Tibial artery (tissue), 4 donors: ENCODE measurements at places on chromosomes 16 and 17.

DNA sequence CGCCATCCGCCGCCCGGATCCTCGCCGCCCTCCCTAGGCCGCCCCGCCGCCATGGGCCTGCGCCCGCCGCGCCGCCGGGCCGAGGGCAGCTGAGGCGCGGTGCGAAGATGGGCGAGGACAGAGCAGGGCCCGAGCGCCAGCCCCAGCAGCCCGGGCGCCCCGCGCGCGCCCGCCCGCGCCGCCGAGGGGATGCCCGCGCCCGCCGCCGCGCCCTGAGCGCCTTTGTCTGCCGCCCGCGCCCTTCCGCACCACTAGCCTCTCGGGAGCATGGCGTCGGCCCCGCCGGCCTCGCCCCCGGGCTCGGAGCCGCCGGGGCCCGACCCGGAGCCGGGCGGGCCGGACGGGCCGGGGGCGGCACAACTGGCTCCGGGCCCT is 278 bp downstream of the RAB11FIP3 start:
- DNase-seq, result no peak

DNA sequence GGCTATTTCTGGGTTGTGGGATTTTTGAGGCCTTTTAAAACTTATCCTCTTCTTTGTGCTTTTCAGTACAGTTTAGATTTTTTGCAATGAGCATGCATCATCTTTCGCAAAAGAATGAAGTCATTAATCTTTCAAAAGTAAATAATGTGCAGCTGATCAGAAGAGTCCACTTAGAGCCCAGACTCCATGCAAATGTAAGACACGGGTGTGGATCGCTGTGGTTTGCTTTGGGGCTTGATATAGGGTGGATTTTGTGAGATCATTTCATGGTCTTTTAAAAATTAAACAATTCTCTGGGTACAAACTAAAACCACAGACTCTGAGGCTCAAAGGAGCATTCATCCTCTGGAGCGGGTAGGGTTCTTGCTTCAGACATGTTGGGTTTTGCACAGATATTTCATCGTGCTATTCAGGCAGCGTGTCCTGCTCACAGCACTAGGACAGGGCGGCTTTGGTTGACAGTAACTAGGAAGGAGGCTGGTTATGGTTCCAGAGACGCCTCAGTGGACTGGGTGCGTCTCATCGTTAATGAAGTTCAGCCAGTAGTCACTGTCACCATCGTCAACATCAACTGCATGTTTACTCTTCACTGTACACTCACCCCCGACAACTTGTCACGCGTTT is 129.4 kb upstream of the PLCG2 start:
- no peak for DNase-seq

- no peak for DNase-seq
Observed at GRCh38 chr16:22861580-22861979, 47.6 kb downstream of the HS3ST2 start.

GRCh38 chr17:10036511-10037061 is 131.5 kb upstream of the RCVRN start:
- DNase-seq, result peak; percentile 65

DNA sequence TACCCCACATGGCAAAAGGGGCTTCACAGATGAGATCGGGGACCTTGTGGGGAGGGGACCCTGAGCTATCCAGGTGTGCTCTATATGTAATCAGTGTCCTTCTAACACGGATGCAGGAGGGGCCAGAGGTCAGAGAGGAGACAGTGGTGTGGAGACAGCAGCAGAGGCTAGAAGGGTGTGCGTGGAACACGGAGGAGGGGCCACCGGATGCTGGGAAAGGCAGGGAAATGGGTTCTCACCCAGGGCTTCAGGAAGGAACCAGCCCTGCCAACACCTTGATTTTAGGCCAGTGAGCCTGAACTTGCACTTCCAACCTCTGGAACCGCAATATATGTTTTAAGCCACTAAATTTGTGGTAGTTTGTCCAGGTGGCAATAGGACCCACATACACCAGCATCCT is 4.6 kb upstream of the SLC38A8 start:
- DNase-seq, result no peak

DNA sequence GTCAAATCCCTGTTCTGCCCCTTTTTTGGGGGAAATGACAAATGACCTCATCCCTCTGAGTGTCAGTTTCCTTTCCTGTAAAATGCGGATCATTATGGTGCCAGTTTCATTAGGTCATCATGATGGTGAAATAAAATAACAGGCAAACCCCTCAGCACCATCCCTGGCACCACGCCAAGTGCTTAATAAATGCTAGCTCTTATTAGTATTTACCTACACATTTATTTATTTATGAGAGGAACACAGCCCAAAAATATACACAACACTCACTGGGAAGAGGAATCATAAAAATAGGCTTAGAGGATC is 28.6 kb upstream of the GPRC5B start:
- no peak for DNase-seq

GRCh38 chr16:54477714-54478113 is 191.1 kb upstream of the IRX3 start:
- no peak for DNase-seq

DNA sequence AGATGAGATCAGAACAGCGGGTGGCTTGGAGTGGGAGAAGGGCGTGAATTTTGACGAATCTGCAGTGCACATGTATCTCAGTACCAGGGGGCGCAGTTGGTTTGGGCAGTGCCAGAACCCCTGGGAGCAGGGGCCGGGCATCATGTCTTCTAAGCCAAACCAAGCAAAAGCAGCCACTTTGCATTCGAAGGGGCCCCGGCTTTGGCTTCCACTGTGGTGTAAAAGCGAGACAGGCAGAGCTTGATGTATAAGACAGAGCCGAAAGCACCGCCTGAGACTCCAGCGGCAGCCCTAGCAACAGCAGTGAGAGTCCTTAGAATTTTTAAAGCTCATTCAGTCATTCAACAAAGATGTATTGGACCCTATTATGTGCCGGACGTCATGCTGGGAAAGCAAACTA is 3.8 kb upstream of the XYLT1 start:
- peak; percentile 1 for DNase-seq

DNA sequence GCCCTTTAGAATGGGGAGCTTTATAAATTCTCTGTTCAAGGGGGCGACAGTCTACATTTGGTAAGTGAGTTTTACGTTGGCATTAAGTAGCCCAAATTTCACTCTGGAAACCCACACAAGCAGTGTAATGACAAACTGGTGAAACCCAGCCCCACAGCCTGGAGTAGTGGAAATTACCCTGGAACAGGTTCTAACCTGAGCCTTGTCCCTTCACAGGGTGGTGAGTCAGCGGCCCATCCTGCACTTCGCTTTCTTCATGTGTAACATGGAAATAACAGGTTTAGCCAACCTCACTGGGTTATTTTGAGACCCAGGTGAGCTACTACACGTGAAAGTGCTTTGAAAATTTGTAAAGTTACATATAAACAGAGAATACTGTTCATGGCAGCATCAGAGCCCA is 3.5 kb upstream of the TLCD3A start:
- no peak for DNase-seq

DNA sequence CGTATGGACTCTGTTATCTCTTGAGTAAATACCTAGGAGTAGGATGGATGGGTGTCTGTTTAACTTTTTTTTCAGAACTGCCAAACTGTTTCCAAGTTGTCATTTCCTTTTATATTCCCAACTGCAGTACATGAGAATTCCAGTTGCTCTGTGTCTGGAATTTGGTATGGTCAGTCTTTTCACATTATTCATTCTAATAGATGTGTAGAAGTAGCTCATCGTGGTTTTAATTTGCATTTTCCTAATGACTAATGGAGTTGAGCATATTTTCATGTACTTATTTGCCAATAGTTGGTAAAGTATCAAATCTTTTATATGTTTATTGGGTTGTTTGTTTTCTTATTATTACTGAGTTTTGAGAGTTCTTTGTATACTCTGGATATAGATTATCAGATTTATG is 27.0 kb downstream of the MRTFB start:
- no peak for DNase-seq

DNA sequence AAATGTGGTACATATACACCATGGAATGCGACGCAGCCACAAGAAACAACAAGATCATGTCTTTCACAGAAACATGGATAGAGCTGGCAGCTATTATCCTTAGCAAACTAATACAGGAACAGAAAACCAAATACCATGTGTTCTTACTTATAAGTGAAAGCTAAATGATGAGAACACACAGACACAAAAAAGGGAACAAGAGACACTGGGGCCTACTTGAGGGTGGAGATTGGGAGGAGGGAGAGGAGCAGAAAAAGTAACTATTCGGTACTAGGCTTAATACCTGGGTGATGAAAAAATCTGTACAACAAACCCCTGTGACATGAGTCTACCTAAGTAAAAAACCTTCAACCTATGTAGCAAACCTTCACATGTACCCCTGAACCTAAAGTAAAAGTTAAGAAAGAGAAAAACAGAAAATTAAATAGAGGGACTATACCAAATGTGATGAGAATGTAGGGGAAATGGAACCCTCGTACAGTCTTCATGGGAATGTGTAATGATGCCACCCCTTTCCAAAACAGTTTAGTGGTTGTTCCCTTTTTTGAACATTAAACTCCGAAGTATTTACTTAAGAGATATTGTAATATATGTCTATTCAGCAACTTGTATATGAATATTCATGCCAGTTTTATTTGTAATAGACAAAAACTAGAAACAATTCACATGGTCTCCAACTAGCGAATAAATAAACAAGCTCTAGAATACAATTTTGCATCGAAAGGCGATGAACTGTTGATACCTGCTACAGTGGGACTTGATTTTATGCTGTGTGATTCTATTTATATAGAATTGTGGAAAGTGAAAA is 33.9 kb downstream of the AHSP start:
- DNase-seq, result no peak

DNA sequence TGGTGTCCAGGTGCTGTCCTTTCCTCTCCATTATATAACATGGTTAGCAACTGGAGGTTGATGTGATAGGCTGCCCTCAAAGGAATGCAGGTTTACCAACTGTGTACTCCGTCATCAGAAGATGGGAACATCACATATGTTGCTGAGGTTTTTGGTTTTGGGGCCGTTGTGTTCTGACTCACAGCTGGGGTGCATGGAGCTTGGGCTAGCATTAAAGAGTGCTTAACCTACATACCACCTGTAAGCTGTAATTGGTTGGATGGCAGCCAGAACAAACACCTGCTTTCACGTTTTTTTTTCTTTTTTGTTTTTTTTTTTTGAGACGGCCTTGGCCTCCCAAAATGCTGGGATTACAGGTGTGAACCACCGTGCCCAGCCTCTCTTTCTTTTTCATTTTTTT is 20.9 kb downstream of the TMEM11 start:
- no peak for DNase-seq

DNA sequence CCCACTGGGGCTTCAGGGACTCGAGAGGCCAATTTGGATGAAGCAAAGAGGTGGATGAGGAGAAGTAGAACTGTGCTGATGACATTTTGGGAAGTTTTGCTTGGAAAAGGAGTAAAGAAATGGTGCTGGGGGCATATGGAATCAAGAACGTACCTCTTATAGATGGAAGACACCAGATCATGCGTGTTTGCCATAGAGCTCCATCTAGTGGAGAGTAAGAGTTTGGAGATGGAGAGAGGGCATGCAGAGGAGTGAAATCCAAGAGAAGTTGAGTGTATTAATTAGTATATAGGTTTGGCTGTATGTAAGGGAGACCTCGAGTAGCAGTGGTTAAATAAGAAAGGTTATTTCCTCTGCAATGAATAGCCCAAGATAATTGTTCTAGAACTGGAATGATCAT is 56.0 kb downstream of the SHISA6 start:
- no peak for DNase-seq

GRCh38 chr17:74415608-74416396 is 16.1 kb upstream of the GPRC5C start:
- DNase-seq, result no peak

- peak; percentile 81 for DNase-seq
Observed at GRCh38 chr16:11407047-11407982, 62.1 kb downstream of the RMI2 start.

- DNase-seq, result no peak
Observed at GRCh38 chr17:81656835-81657234, 493 bp upstream of the PDE6G start.

DNA sequence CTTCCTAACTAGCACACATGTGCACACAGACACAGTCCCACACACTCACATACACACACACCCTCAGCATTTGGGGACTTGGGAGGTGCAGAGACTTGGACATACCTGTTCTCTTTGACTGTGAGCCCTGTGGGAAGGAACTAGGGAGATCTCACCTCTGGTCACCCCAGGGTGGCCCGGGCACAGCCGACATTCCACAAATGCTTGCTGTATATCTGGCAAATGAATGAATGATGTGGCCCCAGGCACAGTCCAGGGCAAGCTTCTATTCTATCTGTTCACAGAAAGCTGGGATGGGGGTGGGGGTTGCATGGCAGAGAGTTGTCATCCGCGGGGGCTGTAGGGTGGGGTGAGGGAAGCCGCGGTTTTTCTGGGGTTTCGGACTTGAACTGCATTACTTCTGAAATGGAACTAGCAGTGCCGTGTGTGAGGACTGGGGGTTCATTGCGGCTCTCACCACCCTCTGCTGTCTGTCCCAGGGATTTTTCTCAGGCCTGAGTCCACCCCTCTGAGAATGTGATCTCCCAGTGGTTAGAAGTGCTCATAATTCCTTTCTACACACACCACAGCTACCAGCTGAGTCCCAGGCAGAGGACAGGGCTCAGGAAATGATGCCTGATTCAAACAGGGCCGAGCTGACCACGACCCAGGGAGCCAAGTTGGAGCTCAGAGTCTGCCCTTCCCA is 3.3 kb upstream of the RIPOR1 start:
- no peak for DNase-seq

DNA sequence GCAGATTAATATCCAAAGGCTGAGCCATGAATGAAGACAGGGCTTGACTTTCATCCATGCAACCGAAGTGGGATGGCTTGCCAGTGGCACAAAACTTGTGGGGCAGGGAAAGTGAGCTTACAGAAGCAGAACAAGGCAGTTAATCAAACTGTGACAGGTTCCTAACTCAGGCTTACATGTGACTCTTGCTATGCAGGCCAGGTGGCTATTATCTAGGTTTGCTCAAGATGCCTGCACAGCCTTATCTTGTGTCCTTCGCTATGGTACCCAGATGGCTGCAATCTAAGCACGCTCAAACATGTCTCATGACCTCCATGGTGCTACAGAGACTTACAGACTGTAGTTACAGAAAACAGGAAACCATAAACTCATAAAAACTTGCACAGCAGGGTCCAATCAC is 8.6 kb upstream of the DNAH9 start:
- DNase-seq, result no peak

DNA sequence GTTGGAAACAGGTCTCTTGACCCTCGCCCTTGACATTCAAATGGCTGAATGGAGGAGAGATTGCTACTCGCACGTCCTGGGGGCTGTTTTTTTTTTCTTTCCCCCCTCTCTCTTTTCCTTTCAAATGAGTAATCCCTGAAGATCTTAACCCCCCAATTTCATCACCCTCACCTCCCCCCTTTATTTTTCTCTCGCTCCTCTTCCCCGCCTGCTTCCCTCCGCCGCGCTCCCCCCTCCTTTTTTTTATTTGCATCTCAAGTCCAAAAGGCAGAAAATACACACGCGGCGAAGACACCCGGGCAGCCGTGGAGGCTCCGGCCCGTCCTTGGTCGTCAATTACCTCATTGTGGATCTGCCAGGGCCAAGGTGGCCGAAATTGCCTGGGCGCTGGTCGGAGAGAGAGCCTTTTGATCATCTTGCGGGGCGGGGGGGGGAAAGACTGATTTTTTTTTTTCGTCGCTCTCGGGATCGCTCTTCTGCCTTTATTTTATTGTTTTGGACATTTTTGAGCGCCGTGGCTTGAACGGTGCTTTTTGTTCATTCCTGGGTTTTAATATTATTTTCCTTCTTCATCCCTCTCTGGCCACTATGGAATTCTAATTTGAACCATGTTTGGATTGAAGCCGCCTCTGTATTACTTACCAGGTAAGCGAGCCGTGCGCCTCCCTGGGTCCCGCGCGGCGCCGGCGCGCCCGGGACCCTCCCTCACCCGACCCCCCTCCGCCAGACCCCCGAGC is 57.2 kb upstream of the GSE1 start:
- DNase-seq, result peak; percentile 52

- DNase-seq, result no peak
Observed at GRCh38 chr16:24511792-24512191, 27.6 kb upstream of the RBBP6 start.
